ENCODE measurements at places on chromosomes 16 and 17.

DNA sequence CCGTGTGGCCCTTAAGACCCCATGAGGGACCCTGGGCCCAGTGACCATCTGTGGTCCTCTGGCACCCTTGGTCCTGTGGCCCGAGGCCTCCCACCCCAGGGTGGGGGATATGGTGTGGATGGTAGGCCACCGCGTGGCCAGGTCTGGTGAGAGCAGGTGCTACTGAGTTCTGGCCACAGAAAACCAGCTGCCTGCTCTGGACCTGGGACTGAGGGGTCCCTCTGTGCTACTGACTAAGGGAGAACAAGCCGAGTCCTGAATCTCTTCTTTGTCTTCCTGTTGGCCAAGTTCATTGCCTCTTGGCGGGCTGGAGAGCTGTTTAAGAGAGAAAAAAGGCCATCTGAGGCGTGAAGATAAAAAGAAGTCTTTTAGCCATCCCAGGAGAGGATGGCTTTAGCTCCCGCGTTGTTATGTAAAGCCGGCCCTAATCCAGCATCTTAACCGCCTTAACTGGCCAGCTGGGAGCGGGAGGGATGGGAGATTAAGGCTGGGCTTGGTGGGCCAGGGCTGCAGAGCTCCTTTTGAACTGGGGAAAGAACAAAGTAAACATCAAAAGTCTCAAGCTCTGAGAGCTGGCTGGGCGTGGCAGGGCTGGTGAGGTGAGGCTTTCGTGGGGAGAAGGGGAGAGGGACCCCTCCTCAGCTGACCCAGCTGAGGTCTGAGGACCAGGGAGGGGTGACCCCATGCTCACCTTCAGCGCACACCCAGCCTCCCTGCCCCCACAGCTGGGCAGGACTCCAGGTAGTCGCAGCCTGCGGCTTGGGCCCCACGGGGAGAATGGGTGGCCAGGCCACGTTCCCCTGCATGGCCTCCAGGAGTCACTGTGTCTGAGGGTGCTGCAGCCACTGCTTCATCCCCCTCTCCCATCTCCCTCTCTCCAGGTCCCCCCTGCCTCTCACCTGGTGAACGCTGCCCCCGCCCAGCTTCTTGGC, 62.4 kb downstream of the NKD1 start:
- peak; percentile 53 for DNase-seq
- H3K36me3 ChIP-seq: no peaks in the 10 kb centered on the region
- H3K4me1 ChIP-seq: peaks cover 22% of the 10 kb centered on the region
- no peaks in the 10 kb centered on the region for H3K27me3 ChIP-seq
- H3K4me3 ChIP-seq: no peak overlapping the region

DNA sequence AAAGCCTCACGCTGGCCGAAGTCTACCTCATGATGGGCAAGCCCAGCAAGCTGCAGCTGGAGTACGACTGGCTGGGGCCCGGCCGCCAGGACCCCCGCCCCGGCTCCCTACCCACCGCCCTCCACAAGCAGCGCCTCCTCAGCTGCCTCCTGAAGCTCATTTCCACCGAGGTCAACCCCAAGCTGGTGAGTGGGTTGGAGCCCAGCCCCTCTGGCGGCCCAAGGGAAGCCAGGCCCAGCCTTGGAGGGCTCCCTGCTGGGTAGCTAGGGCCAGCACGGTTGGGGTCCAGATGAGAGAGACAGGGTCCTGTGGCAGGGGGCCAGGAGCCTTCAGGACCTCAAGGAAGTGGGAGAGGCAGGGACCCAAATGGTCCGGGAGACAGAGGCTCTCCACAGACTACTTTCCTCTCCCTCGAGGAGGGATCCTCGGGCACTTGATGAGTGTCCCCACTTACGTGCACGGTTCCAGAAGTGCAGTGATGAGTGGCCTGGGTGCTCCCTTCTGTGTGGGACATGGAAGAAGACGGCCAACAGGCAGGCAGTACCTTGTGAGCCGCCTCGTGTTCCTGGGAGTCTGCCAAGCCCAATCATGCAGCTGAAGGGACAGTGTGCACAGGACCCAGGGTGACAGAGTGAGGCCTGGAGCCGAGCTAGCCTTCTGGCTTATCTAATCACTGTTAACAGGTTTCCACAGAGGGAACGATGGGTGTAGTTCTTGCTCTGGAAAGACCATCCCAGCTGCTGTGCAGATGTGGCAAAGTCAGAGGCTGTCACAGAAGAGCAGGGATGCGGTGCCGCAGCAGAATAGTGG, 21.1 kb upstream of the JPT2 start:
- H3K4me3 ChIP-seq: no peak overlapping the region
- DNase-seq: no peak
- no peaks in the 10 kb centered on the region for H3K4me1 ChIP-seq
- H3K27ac ChIP-seq: no peak overlapping the region
- peaks cover 97% of the 10 kb centered on the region for H3K36me3 ChIP-seq

- no peak for DNase-seq
- peaks cover 69% of the 10 kb centered on the region for H3K36me3 ChIP-seq
- H3K4me3 ChIP-seq: no peak overlapping the region
- H3K27me3 ChIP-seq: no peaks in the 10 kb centered on the region
Observed at GRCh38 chr16:83781-84615, 6.0 kb downstream of the MPG start.

- peak; percentile 60 for DNase-seq
- H3K4me3 ChIP-seq: no peak overlapping the region
- no peaks in the 10 kb centered on the region for H3K27me3 ChIP-seq
Observed at GRCh38 chr16:11208916-11209665, 46.9 kb downstream of the SOCS1 start.

DNA sequence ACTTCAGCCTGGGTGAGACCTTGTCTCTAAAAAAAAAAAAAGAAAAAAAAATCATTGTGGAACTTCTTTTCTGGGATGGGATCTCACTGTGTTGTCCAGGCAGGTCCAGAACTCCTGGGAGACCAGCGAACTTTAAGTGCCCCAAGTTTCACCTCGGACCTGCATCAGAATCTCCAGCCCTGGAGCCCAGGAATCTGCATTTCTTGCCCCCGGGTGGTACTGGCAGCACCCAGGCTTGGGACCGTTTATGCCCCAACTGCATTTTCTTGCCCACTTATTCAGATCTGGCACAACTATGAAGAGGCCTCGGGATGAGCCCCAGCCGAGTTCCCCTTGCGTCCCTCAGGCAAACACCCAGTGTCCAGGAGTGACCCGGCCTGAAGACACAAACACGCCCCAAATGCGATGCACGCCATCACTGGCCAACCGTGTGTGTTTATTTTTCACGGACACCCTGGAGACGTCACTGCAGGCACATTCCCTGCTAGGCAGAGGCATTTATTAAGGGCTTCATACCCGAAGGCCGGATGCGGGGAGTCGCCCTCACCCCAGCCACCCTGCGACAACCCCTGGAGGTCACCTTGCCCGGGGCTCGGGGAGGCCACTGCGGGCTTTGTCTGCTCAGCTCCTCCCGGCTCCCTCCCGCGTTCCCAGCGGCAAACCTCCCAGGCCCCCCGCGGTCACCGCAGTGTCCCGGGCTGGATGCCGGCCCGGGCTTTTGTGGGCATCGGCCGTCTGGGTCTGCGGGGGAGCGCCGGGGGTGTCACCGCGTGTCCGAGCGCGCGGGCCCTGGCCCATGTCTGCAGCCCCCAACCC, 684 bp upstream of the SPIRE2 start:
- H3K4me3 ChIP-seq: peak overlapping the region; percentile 31
- H3K27ac ChIP-seq: peak overlapping the region; percentile 53
- peaks cover 21% of the 10 kb centered on the region for H3K4me1 ChIP-seq
- peak; percentile 80 for DNase-seq

Data from left lung (tissue), 14 donors.